Mucosa of descending colon (tissue), 3 donors: ENCODE measurements at places on chromosomes 1 and 21. TPM values are rescaled to one million over a fixed set of nuclear protein-coding genes. Genes with fewer than 3 reads are reported as not detected.

- no peak for DNase-seq
Measured at GRCh38 chr1:77095236-77095635, 124.0 kb downstream of the PIGK start.

DNA sequence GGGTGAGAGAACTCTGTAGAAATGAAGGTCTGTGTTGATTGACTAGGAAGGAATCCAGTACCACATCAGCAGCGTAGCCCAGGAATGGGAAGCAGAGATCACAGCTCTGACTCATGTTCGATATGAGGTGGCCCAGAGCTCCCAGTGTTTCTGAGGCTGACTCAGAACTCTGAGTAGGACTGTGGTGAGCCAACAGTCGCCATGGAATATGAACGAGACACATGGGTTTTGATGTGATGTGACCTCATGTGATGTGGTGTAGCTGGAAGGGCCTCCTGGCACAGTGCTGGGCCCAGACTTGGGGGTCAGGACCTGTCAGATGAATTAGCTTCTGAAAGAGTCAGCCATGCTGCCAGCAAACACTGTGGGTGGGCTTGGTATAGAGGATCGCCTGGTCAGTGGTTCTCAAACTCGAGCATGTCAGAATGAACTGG is 237.0 kb downstream of the MRPL39 start:
- DNase-seq: no peak

LRRN2 gene
- 26.4 TPM for total RNA-seq

DNA sequence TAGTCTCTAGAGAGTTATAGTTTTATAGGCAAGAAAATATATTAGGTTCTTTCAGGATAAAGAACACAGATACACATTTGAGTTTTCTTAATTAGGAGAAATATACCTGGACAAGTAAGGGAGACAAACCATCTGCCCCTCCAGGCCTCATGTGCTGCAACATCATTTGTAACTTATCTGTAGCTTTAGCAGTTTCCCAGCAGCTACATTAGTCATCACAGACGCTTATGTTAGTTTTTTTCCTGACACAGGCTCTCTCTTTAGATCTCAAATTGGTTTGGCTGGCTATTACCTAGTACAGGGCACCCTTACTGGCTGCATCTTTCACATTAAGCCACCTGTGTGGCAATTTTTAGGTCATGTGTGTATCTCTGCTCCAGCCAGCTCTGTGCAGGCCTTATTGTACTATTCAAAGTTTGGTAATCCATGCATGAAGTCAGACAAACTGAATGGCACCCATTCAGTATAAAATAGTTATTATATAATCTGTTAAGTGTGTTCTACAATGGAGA is 25.9 kb downstream of the GNPAT start:
- no peak for DNase-seq

GRCh38 chr1:178005450-178005849 is 35.6 kb upstream of the SEC16B start:
- DNase-seq: no peak

DCLRE1B gene
- total RNA-seq: 6.0 TPM

NKAIN1 gene
- total RNA-seq: not detected

- peak; percentile 88 for DNase-seq
Measured at GRCh38 chr1:52702886-52703787, 5.0 kb upstream of the COA7 start.
